Motor neuron (in vitro differentiated cells): ENCODE measurements at places on chromosomes 6 and 20.

GRCh38 chr20:59692139-59692538, 87.8 kb downstream of the PHACTR3 start:
- no peak for ATAC-seq

GRCh38 chr6:35259948-35260590, 534 bp downstream of the ZNF76 start:
- peak; percentile 39 for ATAC-seq

GRCh38 chr6:8135276-8135675, 32.9 kb upstream of the EEF1E1 start:
- no peak for ATAC-seq

- ATAC-seq: no peak
Measured at GRCh38 chr6:101490857-101491256, 97.3 kb downstream of the GRIK2 start.

DNA sequence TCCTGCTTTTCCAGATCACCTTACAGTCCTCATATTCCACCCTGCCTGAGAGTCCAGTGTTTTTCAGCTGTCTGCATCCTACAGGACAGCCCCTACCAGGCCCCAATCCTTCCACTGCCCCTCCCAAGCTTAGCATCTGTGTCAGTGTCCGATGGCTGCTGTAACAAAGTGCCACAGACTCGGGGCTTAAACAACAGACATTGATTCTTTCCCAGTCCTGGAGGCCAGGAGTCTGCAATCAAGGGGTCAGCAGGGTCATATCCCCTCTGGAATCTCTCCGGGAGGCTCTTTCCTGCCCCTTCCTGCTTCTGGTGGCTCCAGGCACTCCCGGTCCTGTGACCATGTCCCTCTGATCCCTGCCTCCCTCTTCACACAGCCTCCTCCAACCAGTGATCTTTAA, 396.6 kb upstream of the MAP3K7 start:
- ATAC-seq: no peak

GRCh38 chr20:16864069-16864468, 115.9 kb downstream of the OTOR start:
- ATAC-seq: peak; percentile 73

DNA sequence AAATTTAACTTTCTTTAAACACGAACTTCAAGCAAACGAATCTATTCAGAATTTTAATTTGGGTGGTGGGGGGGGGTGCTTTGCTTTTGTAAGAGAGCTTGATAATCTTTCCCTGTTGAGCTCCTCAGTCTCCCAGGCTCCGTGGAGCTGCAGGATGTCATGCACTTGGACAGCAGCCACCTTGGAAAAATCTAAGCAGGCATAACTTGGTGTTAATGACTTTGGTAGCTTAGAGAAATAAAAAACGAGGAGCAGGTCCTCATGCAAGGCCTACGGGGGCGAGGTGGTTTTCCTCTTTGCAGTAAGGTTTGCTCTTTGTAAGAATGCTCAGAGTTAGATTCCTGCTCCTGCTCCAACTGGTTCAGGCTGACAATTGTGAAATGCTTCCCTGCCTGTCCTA, 102.3 kb downstream of the EDN1 start:
- no peak for ATAC-seq

DNA sequence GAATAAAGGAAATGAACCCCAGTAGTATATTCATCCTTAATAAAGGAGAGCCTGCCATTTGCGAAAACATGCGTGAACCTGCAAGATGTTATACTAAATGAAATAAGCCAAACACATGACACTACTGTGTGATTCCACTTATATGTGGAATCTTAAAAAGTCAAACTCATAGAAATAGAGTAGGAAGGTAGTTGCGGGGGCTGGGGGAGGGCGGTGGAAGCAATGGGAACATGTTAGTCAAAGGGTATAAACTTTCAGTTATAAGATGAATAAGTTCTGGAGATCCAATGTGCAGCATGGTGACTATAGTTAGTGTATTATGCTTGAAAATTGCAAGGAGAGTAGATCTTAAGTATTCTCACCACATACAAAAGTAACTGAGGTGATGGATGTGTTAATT, 72.9 kb downstream of the ANKRD6 start:
- no peak for ATAC-seq

- no peak for ATAC-seq
Measured at GRCh38 chr6:98657764-98658163, 176.6 kb upstream of the POU3F2 start.

GRCh38 chr20:663315-664090, 10.5 kb upstream of the SRXN1 start:
- ATAC-seq: no peak

- ATAC-seq: no peak
Measured at GRCh38 chr20:57257701-57258453, 8.6 kb downstream of the BMP7 start.

DNA sequence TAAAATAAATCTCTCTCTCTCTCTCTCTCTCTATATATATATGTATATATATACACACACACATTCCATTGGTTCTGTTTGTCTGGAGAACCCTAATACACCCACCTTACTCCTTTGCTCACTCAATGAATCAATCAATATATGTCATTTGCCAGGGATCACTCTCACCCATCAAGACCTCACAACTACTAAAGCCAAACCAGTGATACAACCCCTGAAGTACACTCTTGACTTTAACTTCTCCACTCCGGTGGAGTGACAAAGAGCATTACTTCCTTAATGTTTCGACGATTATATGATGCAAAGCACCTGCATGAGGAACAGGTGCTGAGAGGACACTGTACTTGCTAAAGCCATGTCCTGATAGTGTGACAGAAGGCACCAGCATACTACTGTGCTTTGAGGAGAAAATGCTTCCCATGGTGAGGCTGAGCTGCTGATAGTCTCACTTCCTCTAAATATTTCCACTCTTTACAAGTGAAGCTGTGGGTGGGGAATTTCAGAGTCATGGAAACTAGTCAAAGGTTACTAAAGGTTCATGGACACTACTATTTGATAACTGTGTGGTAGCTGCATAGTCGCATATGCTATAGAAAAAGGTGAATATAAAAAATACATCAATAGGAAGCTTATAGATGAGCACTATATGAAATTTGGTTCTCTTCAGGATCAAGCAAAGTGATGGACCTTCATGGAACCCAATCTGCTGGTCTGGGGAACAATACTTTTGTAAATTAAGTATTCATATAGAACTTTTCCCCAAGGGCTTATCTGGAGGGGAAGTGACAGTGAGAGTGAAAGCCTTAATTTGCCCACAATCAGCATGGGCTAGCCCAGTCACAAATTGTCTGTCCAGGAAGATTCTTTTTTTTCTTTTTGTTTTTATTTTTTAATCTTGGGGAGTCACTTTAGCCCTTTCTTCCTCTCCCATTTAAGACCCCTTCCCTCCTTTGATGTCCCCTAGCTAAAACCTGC, 141.9 kb upstream of the NEDD9 start:
- no peak for ATAC-seq

DNA sequence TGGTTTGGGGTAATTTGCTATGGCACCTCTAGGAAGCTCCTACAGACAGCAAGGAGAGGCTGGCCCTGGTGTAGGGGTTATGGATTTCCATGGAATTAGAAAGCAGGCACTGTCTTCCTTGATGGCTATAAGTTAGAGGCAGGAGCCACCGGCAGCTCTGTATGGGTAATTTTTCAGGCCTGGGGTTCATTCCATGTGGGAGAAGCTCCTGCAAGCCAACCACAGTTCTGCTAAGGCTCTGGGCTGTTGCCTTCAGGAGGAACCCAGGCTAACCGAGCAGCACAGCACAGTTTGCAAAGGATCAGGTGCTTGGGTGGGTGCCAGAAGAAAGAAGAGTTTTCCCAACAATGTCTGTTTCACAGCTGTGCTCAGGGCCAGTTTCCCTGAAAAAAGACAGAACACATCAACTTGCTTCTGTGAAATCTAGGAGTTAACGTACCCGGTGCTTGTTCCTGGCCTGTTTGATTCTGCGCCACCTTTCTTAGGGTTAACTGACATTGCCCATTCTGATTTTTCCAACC, 162.8 kb upstream of the MYLIP start:
- no peak for ATAC-seq

DNA sequence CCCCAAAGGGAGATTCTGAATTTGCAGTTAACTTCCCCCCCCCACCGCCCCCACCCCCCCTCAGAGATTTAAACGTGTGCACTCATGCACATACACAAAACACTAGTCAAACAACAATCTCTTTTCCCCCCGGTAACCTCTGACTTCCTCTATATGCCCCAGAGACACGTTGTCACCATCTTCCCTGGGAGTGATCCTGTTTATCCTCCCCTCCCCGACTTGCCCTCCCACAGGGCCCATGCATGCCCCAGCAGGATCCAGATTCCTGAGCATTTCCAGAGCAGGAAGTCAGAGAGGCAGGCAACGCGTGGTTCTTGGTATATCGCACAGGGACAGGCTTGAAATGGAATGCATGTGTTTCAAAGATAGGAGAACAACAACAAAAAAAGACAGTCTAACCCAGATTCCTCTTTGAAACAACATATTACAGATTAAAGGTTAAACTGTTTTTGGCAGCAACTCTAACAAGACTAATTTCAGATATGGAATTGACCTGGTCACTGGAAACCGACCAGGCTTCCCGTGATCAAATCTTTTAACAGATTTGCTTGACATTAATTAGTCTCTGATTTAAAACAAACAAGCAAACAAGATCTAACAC, 1.3 kb downstream of the BLCAP start:
- peak; percentile 30 for ATAC-seq

GRCh38 chr6:170451762-170452651, 101.1 kb downstream of the PSMB1 start:
- ATAC-seq: no peak

GRCh38 chr6:12314751-12315150, 24.6 kb downstream of the EDN1 start:
- no peak for ATAC-seq

GRCh38 chr20:12077875-12078274, 160.2 kb downstream of the BTBD3 start:
- peak; percentile 21 for ATAC-seq

DNA sequence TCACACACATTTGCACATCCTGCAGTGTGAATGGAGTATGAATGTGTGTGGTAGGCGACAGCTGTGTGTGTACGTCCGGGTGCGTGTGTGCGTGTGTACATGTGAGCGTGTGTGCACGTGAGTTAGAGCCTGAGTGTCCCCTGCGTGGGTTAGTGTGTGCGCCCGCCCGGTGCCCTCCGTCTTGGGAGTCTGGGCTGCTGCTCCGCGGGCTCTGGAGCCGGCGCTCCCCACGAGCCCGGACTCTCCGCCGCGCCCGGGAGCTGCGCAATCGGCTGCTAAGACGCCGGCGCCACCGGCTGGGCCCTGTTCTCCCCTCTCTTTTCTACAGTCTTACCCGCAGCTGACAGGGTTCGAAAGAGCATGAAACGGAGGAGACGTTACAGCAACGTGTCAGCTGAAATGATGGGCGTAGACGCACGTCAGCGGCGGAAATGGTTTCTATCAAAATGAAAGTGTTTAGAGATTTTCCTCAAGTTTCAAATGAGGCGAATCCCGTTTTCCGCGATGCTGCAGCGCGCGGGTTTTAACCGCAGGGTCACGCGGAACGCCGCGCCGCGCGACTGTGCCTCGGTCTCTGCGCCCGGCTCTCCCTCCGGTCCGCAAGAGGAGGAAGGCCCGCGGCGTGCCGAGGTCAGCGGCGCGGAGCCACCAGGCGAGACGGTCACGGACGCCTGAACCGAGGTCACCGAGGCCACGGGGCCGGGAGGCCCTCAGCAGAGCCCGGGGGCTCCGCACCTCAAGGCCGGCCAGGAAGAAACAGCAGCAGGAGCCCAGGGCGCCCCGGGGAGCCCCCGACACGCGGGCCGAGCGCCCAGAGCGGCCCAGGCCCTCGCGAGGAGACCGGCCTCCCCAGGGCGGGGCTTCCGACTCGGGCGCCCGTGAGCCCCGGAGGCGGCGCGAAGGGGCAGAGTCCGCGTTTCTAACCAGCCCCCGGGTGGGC, 95.3 kb upstream of the BHLHE23 start:
- peak; percentile 73 for ATAC-seq

- no peak for ATAC-seq
Measured at GRCh38 chr20:54494303-54495006, 19.1 kb downstream of the DOK5 start.

- ATAC-seq: no peak
Measured at GRCh38 chr6:16129623-16130401, 926 bp downstream of the MYLIP start.

DNA sequence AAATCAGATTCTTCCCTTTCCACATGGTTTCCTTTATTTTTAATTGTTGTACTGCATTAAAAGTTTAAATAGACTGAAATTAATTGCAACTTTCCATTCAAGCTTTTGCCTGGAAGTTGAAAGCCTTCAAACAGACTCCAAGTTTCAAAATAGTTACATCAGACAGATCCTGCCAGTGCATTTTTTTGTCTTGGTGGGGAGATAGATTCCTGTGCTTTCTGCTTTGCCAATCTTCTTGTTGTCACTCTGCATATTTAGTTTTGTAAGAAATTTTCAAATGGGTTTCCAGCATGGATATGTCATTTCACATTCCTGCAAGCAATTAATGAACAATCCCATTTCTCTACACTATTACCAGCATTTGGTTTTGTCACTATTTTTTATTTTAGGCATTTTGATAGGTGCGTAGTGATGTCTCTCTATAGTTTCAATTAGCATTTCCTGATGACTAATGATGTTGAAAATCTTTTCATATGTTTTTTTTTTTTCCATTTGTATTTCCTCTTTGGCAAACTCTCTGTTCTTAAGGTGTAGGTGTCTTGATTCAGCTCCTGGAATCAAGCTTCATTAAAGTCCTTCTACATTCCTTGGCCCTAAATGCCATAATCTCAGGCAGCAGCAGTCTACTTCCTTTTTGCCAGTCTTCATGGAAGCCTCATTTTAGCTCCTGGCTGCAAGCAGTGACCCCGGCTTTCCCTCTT, 40.5 kb downstream of the SCP2D1 start:
- peak; percentile 67 for ATAC-seq

GRCh38 chr6:70130865-70131264, 172.0 kb downstream of the COL9A1 start:
- ATAC-seq: peak; percentile 35

- ATAC-seq: peak; percentile 90
Measured at GRCh38 chr20:50085481-50086365, 27.2 kb downstream of the UBE2V1 start.

- ATAC-seq: no peak
Measured at GRCh38 chr20:26209171-26209941, 512.7 kb upstream of the ZNF337 start.

GRCh38 chr6:29263001-29263400, 38.5 kb upstream of the OR14J1 start:
- ATAC-seq: no peak

DNA sequence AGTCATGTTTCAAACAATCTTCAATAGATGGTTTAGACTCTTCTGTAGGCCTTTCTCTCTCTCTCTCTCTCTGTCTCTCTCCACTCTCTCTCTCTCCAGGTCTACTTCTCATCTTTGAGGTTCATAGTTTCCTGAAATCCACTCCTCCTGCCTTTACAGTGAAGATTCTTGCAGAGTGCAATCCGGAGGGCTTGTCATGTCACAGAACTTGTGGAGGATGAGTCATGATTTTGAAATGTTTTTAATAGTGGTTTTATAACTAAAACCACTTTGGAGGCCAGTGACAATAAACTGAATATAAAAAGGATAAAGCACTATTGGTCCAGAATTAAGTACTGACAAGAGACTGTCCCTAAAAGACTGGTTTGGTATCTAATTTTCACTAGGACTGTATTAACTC, 156.3 kb downstream of the KIF6 start:
- no peak for ATAC-seq

- ATAC-seq: peak; percentile 65
Measured at GRCh38 chr6:42402184-42402583, 49.5 kb downstream of the TRERF1 start.

- no peak for ATAC-seq
Measured at GRCh38 chr6:1009103-1009502, 302.8 kb upstream of the FOXQ1 start.
